ENCODE measurements at places on chromosomes 5 and 9. TPM values are rescaled to one million over a fixed set of nuclear protein-coding genes. Genes with fewer than 3 reads are reported as not detected.

The SARDH gene
- 4.9 TPM for total RNA-seq

The TAF1L gene
- total RNA-seq = not detected

The SLC6A7 gene
- total RNA-seq = not detected

The IL4 gene
- total RNA-seq = not detected

The BAAT gene
- not detected for total RNA-seq
